ENCODE measurements at places on chromosomes 3 and 15.

DNA sequence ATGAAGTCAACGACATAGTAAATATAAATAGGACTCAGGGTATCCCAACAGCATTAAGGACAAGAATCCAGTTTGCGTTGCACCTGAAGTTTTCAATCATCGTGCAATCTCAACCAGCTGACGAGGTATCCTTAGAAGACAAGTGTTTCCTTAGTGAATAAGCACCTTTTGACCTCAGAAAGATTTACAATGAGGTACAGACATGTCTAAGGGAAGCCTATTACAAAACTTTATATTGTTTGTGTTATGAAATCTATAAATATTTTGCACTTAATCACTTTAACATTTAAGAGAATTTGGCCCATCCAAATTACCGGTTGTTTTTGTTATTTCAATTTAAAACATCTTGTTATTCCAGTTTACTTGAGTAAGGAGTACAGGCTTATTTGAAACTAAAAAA is 64.9 kb upstream of the PRICKLE2 start:
- H3K27ac ChIP-seq: no peak overlapping the region
- peaks cover 2% of the 10 kb centered on the region for H3K4me1 ChIP-seq
- H3K27me3 ChIP-seq: no peaks in the 10 kb centered on the region
- H3K4me3 ChIP-seq: no peak overlapping the region

- peaks cover 6% of the 10 kb centered on the region for H3K4me1 ChIP-seq
- no peak for DNase-seq
- peak overlapping the region; percentile 71 for H3K27ac ChIP-seq
- peak overlapping the region; percentile 11 for H3K4me3 ChIP-seq
Observed at GRCh38 chr3:12462159-12462947, 21.9 kb upstream of the TSEN2 start.

GRCh38 chr3:163809540-163809993 is 1268.7 kb downstream of the SI start:
- peaks cover 5% of the 10 kb centered on the region for H3K4me1 ChIP-seq
- no peaks in the 10 kb centered on the region for H3K36me3 ChIP-seq
- H3K27me3 ChIP-seq: no peaks in the 10 kb centered on the region
- DNase-seq: no peak
- H3K4me3 ChIP-seq: no peak overlapping the region

DNA sequence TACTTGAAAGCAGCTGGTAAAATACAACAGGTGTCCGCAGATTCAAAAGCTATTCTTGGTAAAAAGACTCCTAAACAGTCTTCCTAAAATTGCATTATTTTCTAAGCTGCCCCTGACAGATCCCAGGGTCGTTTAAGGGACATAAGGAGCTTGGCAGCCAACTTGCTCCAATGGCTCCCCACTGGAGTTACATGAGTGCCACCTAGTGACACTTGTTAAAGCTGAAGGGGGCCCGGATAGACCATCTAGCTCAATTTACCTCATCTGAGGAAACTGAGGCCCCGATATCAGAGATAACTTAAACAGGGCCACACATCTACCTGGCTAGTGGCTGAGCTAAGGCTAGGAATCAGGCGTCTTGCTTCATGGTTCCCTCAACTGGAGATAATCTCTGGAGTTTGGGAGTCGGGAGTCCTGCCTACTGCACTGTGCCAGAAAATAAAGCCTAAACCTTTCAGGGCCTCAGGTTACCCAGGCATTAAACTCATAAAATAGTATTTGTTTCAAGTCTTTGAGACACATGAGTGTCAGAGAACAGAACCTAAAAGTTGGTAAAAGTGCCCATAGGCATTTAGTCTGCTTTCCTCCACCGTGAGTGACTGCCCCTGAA is 6.5 kb upstream of the TBC1D23 start:
- no peaks in the 10 kb centered on the region for H3K27me3 ChIP-seq
- no peak overlapping the region for H3K4me3 ChIP-seq
- peak; percentile 22 for DNase-seq
- H3K36me3 ChIP-seq: peaks cover 1% of the 10 kb centered on the region

DNA sequence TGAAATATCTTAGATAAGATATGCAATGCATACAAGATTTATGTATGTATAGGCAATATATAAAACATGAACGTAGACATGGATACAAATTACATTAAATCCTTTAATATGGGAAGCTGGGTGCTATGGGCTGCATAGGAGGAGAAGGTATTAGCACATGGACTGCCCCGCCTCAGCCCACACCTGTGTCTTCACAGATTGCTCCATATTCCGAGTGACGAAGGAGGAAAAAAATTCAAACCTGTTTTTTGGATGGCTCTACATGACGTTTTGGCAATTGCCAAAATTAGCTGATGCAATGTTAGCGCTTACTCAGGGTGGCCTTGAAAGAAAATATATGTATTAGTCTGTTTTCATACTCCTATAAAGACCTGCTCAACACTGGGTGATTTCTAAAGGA is 223.4 kb upstream of the SLCO3A1 start:
- H3K36me3 ChIP-seq: no peaks in the 10 kb centered on the region
- no peaks in the 10 kb centered on the region for H3K27me3 ChIP-seq
- no peak overlapping the region for H3K4me3 ChIP-seq
- H3K4me1 ChIP-seq: peaks cover 2% of the 10 kb centered on the region
- DNase-seq: no peak
- H3K27ac ChIP-seq: no peak overlapping the region

- H3K4me3 ChIP-seq: no peak overlapping the region
- no peaks in the 10 kb centered on the region for H3K27me3 ChIP-seq
- DNase-seq: no peak
- H3K36me3 ChIP-seq: no peaks in the 10 kb centered on the region
- peaks cover 10% of the 10 kb centered on the region for H3K4me1 ChIP-seq
Observed at GRCh38 chr3:141125351-141125750, 74.2 kb downstream of the SPSB4 start.

DNA sequence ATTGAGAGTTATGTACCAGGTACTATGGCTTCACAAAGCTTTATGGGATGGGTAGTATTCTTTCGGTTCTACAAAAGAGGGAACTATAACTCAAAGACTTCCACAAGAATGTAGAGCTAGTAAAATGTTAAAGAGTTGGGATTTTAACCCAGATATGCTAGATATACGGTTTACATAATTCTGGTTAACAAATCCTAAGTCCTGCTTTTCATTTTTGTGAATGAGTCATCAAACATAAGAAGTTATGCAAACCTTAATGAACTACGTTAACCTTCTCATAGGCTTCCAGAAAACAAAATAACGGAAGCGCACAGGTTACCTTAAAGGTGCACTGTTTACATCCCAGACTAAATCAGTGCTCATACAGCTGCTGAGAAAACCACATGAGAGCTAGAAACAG is 1049.3 kb downstream of the MCTP2 start:
- no peaks in the 10 kb centered on the region for H3K36me3 ChIP-seq
- peaks cover 11% of the 10 kb centered on the region for H3K4me1 ChIP-seq
- no peak overlapping the region for H3K27ac ChIP-seq
- H3K27me3 ChIP-seq: peaks cover 8% of the 10 kb centered on the region
- no peak overlapping the region for H3K4me3 ChIP-seq

DNA sequence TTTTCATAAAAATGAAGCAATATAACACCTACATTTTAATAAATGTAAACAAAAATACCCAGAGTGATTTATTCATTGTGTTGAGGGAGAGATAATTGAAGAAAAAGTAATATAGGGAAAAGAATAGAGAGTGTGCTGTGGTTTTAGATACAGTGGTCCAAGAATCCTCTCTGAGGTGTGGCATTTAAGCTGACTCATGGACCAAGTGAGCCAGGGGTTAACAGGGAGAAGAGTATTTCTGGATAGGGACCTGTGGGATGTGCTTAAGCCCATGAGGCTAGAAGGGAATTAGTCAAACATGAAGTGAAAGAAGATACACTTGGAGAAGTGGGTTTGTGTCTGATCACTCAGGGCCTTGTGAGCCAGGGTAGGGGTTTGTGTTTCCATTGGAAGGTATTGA is 680.7 kb upstream of the GRM7 start:
- no peak overlapping the region for H3K27ac ChIP-seq
- H3K4me3 ChIP-seq: no peak overlapping the region
- H3K4me1 ChIP-seq: peaks cover 3% of the 10 kb centered on the region
- DNase-seq: no peak
- no peaks in the 10 kb centered on the region for H3K27me3 ChIP-seq
- H3K36me3 ChIP-seq: no peaks in the 10 kb centered on the region

DNA sequence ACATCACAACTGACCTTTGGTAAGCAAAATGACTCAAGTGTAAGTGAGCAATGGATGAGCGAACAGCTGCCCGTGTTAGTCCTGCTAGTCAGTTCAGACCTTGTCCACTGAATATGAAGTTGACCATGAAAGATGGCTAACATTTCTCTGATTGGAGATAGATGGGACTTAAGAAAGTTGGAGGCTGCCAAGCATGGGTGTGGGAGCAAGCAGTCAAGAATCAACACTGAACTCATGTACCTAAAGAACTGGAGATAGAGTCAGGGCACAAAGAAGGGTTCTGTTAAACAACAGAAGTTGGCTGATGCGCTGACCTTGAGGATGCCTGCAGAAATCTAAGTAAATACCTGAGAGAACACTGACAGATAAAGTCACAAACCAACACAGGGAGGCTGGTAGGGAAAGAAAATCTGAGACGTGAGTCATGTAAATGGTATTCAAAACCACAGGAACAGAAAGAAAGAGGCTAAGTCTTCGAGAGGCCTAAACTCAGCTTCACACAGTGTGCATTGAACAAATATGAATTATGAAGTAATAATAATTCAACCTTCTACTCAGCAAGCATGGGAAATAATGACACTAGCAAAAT is 30.7 kb upstream of the ANPEP start:
- H3K4me3 ChIP-seq: no peak overlapping the region
- no peaks in the 10 kb centered on the region for H3K27me3 ChIP-seq
- H3K4me1 ChIP-seq: no peaks in the 10 kb centered on the region
- H3K36me3 ChIP-seq: peaks cover 19% of the 10 kb centered on the region

DNA sequence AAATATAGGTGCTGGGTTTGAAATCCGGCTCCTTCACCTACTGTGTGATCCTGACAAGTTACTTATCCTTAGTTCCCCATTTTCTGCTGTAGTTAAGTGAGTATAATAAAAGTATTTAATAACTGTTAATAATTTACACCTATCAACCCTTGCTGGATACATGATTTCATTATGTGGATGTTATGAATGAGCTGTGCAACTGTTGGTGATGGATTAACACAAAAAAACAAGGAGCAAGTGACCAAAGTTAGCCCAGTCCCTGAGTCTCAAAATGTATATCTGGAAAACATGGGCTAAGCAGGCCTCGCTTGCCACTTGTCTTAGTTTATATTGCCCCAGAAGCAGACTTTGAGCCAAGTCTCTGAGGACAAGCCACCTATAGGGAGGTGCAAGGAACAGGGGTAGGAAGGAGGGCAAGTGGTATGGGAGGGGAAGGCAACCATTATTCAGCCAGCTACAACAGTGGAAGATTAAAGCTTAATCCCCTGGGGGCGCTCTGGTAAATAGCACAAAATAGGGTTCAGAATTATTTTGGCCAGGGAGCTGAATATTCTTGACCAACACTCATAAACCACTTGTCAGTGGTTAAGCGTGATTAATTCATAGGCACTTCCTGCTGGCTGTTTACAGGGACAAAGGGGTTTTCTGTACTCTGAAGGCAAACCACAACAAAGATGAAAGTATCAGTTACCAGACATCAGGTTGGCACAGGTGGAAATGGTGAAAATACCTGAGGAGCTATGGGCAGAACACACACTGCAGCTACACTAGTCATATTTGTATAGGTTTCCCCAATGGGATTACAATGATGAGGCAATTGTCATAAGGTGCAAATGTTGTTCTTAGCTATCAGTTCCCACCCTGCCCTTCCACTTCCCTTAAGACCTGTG is 76.2 kb downstream of the TRIM42 start:
- H3K4me1 ChIP-seq: no peaks in the 10 kb centered on the region
- no peak overlapping the region for H3K27ac ChIP-seq
- H3K4me3 ChIP-seq: no peak overlapping the region
- H3K27me3 ChIP-seq: peaks cover 36% of the 10 kb centered on the region
- DNase-seq: no peak
- no peaks in the 10 kb centered on the region for H3K36me3 ChIP-seq

- DNase-seq: no peak
- peaks cover 2% of the 10 kb centered on the region for H3K4me1 ChIP-seq
- H3K27me3 ChIP-seq: no peaks in the 10 kb centered on the region
- no peaks in the 10 kb centered on the region for H3K36me3 ChIP-seq
- H3K27ac ChIP-seq: peak overlapping the region; percentile 16
Observed at GRCh38 chr15:55283379-55284147, 6.0 kb downstream of the RAB27A start.

DNA sequence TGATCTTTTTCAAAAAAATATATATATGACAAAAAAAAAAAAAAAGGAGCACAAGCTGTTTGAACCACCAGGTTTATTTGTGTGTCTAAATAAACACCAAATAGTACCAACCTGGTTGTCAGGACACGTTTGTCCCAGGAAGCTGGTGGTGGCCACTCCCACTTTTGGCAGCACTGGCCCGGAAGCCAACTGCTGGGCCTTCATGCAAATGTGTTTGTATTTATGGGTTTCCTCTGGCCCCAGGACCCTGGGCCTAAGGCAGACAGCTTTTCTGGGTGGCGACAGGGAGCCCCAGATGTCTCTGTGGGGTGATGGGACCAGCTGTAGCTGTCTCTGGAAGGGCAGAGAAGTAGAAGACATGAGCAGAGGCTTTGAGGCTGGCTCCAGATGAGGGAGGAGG is 31.6 kb downstream of the PRKCD start:
- H3K27ac ChIP-seq: no peak overlapping the region
- H3K27me3 ChIP-seq: peaks cover 5% of the 10 kb centered on the region
- H3K36me3 ChIP-seq: peaks cover 8% of the 10 kb centered on the region
- no peak for DNase-seq
- H3K4me3 ChIP-seq: no peak overlapping the region

DNA sequence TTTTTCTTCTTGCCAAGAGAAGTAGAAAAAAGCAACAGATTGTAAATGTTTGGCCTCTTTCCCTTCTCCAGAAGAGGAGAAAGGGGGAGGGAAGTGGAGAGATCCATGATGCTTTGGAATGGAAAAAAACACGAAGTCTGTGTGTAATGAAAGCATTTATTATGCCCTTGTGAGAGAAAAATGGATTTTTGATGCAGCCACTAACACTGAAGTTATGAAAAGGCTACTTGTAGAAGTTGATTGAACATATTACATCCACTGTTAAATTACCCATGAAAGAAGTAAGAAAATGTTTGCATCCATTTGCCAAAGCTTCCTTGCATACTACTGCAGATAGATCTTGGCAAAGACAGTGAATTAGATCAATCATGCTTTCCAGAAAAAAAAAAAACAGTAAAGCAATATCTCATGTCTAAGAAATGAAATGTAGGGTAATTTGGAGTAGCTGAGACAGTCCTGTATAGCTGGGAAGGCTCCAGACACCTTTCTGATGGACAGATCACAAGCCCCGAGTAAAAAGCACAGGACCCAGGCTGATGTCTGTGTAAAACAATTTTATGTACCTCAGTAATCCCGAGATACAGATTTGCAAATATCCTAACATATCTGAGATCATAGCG is 295.5 kb downstream of the PLOD2 start:
- no peak overlapping the region for H3K27ac ChIP-seq
- DNase-seq: no peak
- no peaks in the 10 kb centered on the region for H3K36me3 ChIP-seq
- H3K4me1 ChIP-seq: peaks cover 2% of the 10 kb centered on the region
- no peaks in the 10 kb centered on the region for H3K27me3 ChIP-seq

GRCh38 chr3:46712191-46713049 is 5.2 kb downstream of the PRSS50 start:
- H3K4me3 ChIP-seq: no peak overlapping the region
- DNase-seq: no peak
- no peaks in the 10 kb centered on the region for H3K4me1 ChIP-seq
- H3K36me3 ChIP-seq: no peaks in the 10 kb centered on the region

GRCh38 chr15:83053151-83053550 is 13.9 kb downstream of the BTBD1 start:
- DNase-seq: no peak
- H3K27ac ChIP-seq: no peak overlapping the region
- no peaks in the 10 kb centered on the region for H3K27me3 ChIP-seq
- H3K36me3 ChIP-seq: peaks cover 11% of the 10 kb centered on the region

Data from progenitor cell of endocrine pancreas (in vitro differentiated cells).